DMS53 (cell line): ENCODE measurements at places on chromosomes 12 and 14.

DNA sequence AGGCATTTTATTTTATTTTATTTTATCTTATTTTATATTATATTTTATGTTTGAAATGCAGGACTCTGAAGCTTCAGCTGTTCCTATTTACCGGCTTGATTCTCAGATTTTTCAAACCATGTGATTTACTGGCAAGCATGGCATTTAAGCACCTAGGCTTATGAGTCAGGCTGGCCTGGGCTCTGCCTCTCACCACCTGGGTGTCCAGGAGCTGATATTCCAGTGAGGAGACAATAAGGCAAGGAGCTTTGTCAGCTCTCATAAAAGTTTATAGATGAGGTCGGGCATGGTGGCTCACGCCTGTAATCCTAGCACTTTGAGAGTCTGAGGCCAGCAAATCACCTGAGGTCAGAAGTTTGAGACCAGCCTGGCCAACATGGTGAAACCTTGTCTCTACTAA, 2.1 kb downstream of the DAO start:
- DNase-seq, result no peak

- DNase-seq, result no peak
Observed at GRCh38 chr14:54152351-54152750, 195.7 kb upstream of the BMP4 start.

GRCh38 chr14:49492151-49492550, 94.0 kb downstream of the RPS29 start:
- no peak for DNase-seq

GRCh38 chr14:68573722-68574121, 219.1 kb downstream of the ZFP36L1 start:
- DNase-seq, result no peak

- DNase-seq, result no peak
Observed at GRCh38 chr14:54772451-54772881, 130.2 kb downstream of the GCH1 start.
